Osteoblast (primary cell): ENCODE measurements at places on chromosomes 4 and X. TPM values are rescaled to one million over a fixed set of nuclear protein-coding genes. Genes with fewer than 3 reads are reported as not detected.

The ZNF630 gene
- 0.72 and 2.1 TPM in 2 replicates for total RNA-seq

The SCML1 gene
- total RNA-seq, result 12.3 and 12.7 TPM in 2 replicates

The ELF2 gene
- 52.1 and 54.8 TPM in 2 replicates for total RNA-seq

The USP11 gene
- 28.2 and 31.8 TPM in 2 replicates for total RNA-seq

The SERTM2 gene
- under 0.01 TPM in 1 of 2 replicates, not detected in the other for total RNA-seq

The RIPPLY1 gene
- total RNA-seq, result not detected in 2 replicates

The HSFX4 gene
- total RNA-seq, result not detected in 2 replicates

The PAGE1 gene
- not detected in 2 replicates for total RNA-seq

The PF4V1 gene
- total RNA-seq, result not detected in 2 replicates

The BEND2 gene
- not detected in 2 replicates for total RNA-seq

The LDB2 gene
- 18.8 and 21.8 TPM in 2 replicates for total RNA-seq

The UGT2B10 gene
- total RNA-seq, result not detected in 2 replicates

The ARHGEF38 gene
- not detected in 2 replicates for total RNA-seq

The EVC gene
- 67.8 and 69.1 TPM in 2 replicates for total RNA-seq

The AR gene
- total RNA-seq, result 4.1 and 4.7 TPM in 2 replicates
